ENCODE measurements at places on chromosomes 7 and 10.

DNA sequence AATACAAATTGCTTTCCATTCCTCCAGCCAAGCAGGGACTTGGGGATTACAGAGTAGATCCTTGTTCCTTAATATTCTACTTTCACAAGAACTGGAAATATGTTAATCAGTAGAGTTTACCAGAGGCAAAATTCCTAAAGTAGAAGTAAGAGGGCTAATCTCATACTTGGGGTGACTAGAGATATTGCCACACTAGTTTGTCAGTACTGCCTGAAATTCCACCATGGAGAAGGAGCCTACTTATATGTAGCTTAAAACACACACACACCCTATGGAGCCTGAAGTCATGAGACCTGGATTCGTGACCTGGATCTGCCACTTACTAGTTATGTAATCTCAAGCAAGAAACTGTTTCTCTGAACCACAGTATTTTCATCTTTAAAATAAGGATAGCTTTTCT lies 33.9 kb downstream of the STRIP2 start:
- H3K36me3 ChIP-seq = no peaks in the 10 kb centered on the region
- DNase-seq = no peak
- no peak overlapping the region for H3K27ac ChIP-seq
- H3K27me3 ChIP-seq = no peaks in the 10 kb centered on the region
- H3K4me1 ChIP-seq = no peaks in the 10 kb centered on the region

- no peak overlapping the region for H3K4me3 ChIP-seq
- no peak overlapping the region for H3K27ac ChIP-seq
- no peaks in the 10 kb centered on the region for H3K4me1 ChIP-seq
- DNase-seq = no peak
- H3K27me3 ChIP-seq = no peaks in the 10 kb centered on the region
These were observed 41.3 kb downstream of the PHTF2 start for GRCh38 chr7:77839919-77840318.

DNA sequence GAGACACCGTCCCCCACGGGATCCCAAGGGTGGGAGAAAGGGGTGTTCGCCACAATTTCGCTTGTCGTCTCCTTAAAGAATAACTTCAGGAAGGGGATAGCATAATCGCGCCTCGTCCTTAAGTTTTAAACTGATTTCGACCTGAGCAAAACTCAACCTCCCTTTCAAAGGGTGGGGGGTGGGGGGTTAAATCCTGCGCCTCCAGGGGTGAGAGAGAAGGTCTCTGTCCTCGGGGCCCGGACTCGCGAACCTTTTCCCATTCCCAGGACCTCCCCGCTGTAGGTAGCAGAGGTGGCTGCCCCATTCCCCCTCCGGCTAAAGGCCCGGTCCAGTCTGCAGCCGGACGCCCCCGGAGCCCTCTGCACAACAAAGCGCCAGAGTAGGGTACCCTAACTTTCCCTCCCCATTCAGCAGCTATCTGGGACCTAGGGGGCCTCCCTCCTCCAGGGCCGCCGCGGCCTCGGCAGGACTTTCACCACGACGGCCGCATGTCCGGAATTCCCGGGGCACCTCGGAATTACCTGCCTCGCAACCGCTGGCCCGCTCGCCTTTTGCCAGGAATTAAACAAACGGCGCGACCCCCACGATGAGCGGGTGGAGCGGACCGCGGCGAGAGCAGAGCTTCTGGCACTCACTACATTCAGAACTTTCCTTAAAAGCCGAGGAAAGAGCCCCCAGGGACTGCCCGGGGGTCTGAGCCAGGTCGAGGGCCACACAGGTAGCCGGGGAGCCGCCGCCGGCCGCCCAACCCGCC lies 1.7 kb downstream of the CDK6 start:
- peak overlapping the region; percentile 79 for H3K4me3 ChIP-seq
- H3K4me1 ChIP-seq = no peaks in the 10 kb centered on the region
- DNase-seq = peak; percentile 17
- no peaks in the 10 kb centered on the region for H3K27me3 ChIP-seq

GRCh38 chr10:50426485-50426884 lies 175.2 kb upstream of the ASAH2 start:
- H3K4me1 ChIP-seq = peaks cover 9% of the 10 kb centered on the region
- H3K4me3 ChIP-seq = no peak overlapping the region
- DNase-seq = no peak
- no peaks in the 10 kb centered on the region for H3K27me3 ChIP-seq

- no peaks in the 10 kb centered on the region for H3K4me1 ChIP-seq
- H3K27ac ChIP-seq = no peak overlapping the region
- DNase-seq = no peak
These were observed 187.5 kb downstream of the WDR37 start for GRCh38 chr10:1243486-1244234.

GRCh38 chr7:6197801-6198551 lies 74.4 kb downstream of the CYTH3 start:
- no peak overlapping the region for H3K4me3 ChIP-seq
- H3K4me1 ChIP-seq = peaks cover 10% of the 10 kb centered on the region
- no peaks in the 10 kb centered on the region for H3K27me3 ChIP-seq

GRCh38 chr10:80468002-80468401 lies 13.9 kb downstream of the TSPAN14 start:
- H3K27ac ChIP-seq = no peak overlapping the region
- H3K4me1 ChIP-seq = peaks cover 96% of the 10 kb centered on the region
- DNase-seq = no peak
- no peaks in the 10 kb centered on the region for H3K27me3 ChIP-seq

DNA sequence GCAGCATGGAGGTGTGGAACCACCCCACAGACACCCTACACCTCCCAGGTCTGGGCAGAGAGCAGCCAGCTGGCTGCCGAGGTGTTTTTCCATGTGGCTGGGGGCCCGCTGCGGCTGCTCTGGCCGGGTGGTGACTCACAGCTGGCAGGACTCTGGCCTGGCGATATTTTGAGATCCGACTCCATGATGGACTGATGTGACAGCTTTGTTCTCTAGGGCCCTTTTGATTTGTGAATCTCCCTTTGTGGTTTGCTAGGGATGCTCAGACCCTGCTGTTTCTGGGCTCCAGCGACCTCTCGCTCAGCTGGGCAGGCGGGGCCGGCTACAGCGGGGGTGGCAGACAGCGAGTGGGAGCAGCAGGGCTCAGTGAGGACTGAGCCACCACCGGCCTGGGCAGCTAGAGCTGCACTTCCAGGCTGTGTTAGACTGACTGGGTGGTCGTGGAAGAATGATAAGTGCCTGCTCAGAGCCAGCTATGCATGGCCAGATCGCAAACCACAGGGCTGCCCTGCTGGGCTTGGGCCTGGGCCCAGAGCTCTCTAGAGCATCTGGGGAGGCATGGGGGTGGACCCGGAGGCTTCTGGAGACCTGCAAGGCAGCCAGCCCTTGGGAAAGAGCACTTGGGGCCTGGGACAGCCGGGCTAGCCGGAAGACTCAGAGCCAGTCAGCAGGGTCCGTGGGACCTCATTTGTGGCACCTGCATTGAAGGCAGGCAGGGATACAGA lies 46.2 kb upstream of the GDF10 start:
- no peak overlapping the region for H3K4me3 ChIP-seq
- DNase-seq = no peak
- H3K36me3 ChIP-seq = no peaks in the 10 kb centered on the region
- H3K27ac ChIP-seq = no peak overlapping the region
- H3K4me1 ChIP-seq = no peaks in the 10 kb centered on the region

DNA sequence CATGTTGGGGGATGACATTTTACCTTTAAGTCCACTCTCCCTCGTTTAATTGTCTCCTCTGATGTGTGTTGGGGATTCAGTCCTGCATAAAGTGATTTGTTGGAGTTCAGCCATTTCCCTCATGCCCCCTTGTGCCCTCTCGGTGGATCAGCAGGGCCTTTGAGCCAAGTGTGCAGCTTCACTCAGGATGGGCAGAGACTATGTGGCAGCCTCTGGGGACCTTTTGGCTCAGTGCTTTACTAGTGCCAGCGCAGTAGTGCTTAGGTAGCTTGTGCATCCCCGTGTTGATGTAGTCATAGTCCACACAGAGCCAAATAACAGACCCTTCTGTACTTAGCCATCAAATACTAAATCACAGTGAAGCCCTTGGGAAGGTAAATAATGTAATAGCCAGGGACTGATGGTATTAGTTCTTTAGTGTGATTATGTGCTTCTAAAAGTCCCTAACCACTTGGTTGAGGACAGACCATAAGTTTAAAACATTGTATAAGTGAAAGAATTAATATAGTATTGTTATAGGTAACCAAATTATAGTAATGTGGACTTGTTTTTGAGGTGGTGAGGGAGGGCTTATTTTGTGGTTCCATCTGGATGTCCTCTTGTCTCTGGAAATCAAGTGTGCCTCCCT lies 11.4 kb downstream of the BUB3 start:
- no peak overlapping the region for H3K27ac ChIP-seq
- no peaks in the 10 kb centered on the region for H3K4me1 ChIP-seq
- no peaks in the 10 kb centered on the region for H3K27me3 ChIP-seq
- peaks cover 17% of the 10 kb centered on the region for H3K36me3 ChIP-seq
- H3K4me3 ChIP-seq = no peak overlapping the region
- no peak for DNase-seq

- no peak overlapping the region for H3K4me3 ChIP-seq
- H3K27ac ChIP-seq = no peak overlapping the region
- DNase-seq = no peak
- no peaks in the 10 kb centered on the region for H3K4me1 ChIP-seq
- no peaks in the 10 kb centered on the region for H3K36me3 ChIP-seq
These were observed 27.9 kb downstream of the TFPI2 start for GRCh38 chr7:93862651-93863050.

GRCh38 chr7:105046414-105046813 lies 32.4 kb downstream of the KMT2E start:
- peak overlapping the region; percentile 9 for H3K4me3 ChIP-seq
- DNase-seq = no peak
- peaks cover under 1% of the 10 kb centered on the region for H3K36me3 ChIP-seq
- H3K4me1 ChIP-seq = peaks cover 35% of the 10 kb centered on the region
- peak overlapping the region; percentile 56 for H3K27ac ChIP-seq
- no peaks in the 10 kb centered on the region for H3K27me3 ChIP-seq

GRCh38 chr7:56040730-56041129 lies 10.5 kb downstream of the PSPH start:
- peaks cover 26% of the 10 kb centered on the region for H3K36me3 ChIP-seq
- no peak overlapping the region for H3K27ac ChIP-seq
- no peak for DNase-seq
- peaks cover 8% of the 10 kb centered on the region for H3K4me1 ChIP-seq

GRCh38 chr10:117432866-117433265 lies 57.6 kb upstream of the PDZD8 start:
- no peak overlapping the region for H3K4me3 ChIP-seq
- H3K27ac ChIP-seq = no peak overlapping the region

DNA sequence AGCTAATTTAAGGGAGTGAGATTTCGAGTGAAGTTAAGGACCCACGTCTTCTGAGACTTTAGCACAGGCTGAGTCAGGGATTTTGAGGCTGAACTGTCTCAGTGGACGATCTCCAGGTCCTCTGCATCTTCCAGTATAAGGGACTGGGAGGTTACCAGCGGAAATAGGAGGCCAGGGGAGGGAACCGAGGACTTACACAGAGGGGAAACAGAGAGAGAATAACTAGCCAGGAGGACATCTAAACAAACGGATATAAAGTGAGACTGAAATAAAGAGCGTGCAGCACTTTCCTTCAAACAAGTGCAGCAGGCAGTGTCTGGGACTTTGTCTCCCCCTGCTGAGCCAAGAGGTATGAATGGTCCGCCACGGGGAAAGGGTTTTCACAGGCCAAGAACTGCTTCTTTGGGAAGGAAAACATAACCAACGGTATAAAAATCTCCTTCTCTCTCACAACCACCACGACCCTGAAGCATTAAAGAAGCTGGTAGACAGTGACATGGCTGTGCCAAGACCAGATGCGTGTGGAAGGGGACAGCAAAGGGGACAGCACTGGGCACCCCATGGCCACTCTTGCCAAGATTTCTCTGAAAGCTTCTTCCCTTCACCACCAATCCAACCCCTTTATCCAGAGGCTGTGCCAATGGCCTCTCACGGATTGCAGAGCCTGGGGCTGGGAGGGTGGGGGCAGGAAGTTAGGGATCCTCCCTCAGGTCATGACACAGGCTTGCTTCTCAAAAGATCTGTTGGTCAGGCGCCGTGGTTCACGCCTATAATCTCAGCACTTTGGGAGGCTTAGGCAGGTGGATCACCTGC lies 72.0 kb downstream of the SLC37A3 start:
- H3K27me3 ChIP-seq = no peaks in the 10 kb centered on the region
- H3K27ac ChIP-seq = no peak overlapping the region
- no peaks in the 10 kb centered on the region for H3K36me3 ChIP-seq
- H3K4me3 ChIP-seq = no peak overlapping the region
- no peaks in the 10 kb centered on the region for H3K4me1 ChIP-seq
- DNase-seq = peak; percentile 55

- peaks cover 13% of the 10 kb centered on the region for H3K27me3 ChIP-seq
- H3K4me1 ChIP-seq = no peaks in the 10 kb centered on the region
- H3K27ac ChIP-seq = no peak overlapping the region
- peaks cover 21% of the 10 kb centered on the region for H3K36me3 ChIP-seq
These were observed 1.3 kb upstream of the MINPP1 start for GRCh38 chr10:87503401-87503800.

GRCh38 chr7:140562926-140563481 lies 77.6 kb downstream of the DENND2A start:
- DNase-seq = no peak
- no peaks in the 10 kb centered on the region for H3K27me3 ChIP-seq
- no peak overlapping the region for H3K4me3 ChIP-seq
- H3K36me3 ChIP-seq = no peaks in the 10 kb centered on the region
- H3K27ac ChIP-seq = peak overlapping the region; percentile 6
- peaks cover 39% of the 10 kb centered on the region for H3K4me1 ChIP-seq

DNA sequence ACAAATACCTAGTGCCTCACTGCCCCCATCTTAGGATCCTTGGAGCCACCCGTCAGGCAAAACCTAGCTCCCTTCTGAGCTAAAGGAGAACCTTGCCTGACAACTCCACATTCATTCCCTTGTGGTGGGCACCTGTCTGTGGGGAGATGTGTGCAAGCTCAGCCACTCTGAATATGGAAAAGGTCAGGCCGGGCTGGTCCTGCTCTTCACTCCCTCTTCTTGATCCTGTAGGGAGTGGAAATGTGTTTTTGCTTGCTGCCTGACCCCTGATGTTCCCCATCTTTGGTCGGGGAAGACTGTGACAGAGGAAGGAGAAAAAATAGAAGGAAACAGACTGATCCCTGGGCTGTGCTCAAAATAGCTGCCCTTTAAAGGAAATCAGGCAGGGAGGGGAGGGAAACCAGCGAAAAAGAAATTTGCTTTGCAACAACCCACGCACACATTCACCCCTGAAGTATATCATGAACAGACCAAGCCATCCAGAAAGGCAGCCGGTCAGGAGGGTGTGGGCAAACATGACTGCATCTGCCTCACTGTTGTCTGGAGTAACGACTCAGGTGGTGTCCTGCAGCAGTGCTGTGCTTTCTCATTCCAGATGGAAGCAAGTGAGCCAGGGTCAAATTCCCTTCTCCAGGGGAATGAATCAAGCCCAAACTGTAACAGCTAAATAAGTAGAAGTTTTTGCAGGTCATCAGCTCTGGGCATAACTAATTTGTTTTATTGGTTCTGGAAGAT lies 74.0 kb downstream of the SCRN1 start:
- H3K4me3 ChIP-seq = no peak overlapping the region
- no peaks in the 10 kb centered on the region for H3K36me3 ChIP-seq
- H3K27me3 ChIP-seq = no peaks in the 10 kb centered on the region
- no peak for DNase-seq
